ENCODE measurements at places on chromosomes 5 and 9.
A peak's percentile ranks its signal among the peaks of the same experiment; 100 is the strongest.

DNA sequence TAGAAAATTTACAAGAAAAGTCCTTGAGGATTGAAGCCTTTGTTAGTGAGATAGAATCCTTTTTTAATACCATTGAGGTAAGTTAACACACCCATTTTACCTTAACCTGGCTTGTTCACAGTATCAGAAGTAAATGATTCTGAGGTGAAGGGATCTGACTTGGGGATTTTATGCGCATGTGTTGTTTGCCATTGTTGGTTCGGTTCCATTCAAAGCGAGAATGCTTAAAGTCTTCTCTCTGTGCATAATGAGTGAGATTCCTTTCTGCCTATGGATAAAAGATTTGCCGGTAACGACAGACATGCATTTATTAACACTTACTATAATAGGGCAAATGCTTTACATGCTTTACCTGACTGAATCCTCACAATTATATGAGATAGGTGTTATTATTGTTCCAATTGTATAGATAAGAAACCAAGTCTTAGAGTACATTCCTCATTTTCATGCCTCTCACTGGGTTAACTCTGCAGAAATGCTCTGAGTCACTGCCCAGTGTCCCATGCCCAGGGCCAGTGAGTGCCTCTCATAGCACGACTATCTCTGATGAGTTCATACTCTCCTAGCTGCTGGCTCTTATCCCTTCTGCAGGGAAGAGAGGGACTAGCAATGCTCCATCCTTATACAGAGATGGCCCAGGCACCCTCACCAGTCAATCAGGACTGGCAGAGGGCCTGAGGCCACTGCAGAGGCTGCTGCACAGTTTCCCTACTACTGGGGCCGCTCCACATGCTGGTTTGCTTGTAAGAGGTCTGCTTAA, 54.4 kb downstream of the CMYA5 start:
- DNase-seq = no peak

DNA sequence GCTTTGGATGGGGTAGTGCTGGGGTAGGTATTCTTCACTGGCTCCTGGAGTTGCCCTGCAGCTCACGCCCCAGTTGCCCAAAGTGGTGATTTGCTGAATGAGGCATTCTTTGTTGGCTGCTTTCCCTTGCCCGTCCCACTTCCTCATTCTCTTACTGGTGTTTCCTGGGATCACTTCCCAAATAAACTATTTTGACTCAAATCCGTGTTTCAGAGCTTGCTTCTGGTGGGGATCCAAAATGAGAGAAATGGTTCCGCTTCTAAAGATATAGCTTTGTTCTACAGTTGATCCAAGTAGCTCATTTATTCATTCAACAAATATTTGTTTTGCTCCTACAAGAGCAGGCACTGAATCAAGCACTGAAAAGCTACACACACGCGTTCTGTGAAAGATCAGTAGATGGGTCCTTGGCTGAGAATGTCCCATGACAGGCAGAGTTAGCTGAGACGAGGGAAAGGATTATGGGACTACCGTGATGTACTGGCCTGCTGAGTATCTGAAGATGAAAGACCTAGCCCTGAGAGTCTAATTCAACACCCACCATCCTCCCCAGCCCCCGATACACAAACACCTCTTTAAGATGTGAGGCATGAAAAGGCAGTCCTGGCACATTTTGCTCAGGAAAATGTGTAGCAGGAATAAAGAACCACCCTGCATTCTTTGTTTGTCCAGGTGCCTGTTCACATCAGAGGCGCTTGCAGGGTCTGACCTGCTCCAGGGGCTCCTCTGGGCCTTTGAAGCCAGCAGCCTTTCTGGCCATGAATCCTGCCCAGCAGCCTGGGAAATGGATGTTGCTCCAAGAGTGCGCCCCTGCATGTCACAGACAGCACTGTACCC, 143.1 kb upstream of the RANBP3L start:
- peak; percentile 38 for DNase-seq

- DNase-seq = peak; percentile 48
Observed at GRCh38 chr5:122121479-122122465, 7.6 kb upstream of the ZNF474 start.

DNA sequence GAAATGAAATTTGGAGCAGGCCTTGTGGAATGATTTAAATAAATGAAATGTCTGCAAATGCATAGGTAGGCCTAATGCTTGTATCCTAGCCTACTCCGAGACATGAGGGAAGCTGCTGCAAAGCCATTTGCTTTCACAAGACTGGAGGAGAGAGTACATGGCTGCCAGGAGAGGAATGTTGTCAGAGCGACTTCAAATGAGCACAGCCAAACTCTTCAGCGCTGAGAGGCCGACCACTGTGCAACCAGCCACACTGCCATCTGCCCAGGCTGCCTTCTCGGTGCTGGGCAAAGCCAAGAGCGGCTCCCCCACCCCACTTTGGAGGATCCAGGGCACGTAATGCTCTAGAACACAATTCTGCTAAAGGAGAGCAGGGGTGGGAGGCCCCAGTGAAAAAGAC, 122.6 kb downstream of the RASEF start:
- DNase-seq = no peak

DNA sequence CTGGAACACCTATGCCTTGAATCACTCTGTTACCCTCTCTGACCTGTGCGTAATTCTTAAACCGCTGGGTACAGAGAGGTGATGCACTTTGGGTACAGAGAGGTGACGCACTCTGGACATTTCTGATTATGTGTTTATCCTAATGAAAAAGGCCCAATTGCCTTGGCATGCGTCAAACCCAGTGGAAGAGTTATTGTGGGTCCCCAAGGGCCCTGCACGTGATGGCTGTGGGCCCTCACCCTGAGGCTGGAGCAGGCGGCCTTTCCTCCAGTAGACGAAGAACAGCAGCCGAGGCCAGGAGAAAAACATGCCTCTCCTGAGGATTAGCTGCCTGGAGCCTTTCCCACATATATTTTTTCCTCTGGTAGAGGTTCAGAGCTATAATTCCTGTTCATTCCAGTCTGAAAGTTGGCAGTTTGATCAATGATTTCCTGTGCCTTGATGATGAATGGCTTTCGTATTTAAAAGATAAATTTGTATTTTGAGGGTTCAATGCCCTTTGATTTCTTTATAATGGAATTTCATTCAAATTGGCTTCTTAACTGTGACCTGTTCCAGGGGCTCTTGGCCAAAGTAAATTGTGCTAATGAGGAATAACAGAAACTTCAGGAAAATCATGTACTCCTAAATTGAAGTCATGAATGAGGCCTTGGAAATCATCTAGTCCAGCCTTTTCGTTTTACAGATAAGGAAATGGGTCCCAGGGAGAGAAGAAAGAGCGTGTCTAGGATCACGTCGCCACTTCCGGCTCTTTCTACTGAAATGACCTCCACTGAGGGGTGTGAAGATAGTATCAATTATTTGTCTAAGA, 22.8 kb downstream of the ACER2 start:
- DNase-seq = no peak

GRCh38 chr5:7673658-7674057, 177.3 kb downstream of the CFAP90 start:
- no peak for DNase-seq

GRCh38 chr9:121455527-121456239, 44.0 kb downstream of the GGTA1 start:
- peak; percentile 17 for DNase-seq

DNA sequence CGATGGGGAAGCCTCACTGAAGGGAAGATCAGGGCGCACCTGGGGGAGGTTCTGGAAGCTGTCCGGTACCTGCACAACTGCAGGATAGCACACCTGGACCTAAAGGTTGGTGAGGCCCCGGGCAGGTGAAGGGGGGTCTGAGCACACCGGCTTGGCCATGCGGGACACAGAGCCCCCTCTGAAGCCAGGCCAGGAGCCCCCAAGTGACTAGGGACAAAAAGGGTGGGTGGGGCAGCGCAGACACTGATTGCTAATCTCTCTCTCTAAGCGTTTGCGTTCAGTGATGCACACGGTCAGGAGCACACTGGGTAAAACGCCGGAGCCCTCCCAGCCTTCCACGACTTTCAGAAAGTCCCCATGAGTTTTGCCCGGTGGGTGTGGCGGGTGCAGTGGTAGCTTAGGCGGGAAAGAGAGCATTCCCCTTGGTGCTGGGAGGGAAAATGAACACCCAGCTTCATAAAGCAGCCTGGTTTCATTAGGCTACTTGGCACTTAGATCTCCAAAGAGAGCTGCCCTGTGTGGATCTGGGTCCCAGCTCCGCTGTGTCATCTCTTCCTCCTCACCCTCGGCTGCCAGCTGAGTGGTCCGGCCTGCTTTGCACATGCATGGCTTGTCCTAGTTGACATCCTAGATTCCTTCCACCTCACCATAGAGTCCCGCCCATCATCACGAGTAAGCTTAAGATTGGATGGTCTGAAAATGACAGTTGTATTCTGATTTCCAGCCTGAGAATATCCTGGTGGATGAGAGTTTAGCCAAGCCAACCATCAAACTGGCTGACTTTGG, 74.2 kb upstream of the OTULINL start:
- no peak for DNase-seq

GRCh38 chr9:110532908-110533665, 46.5 kb downstream of the SVEP1 start:
- no peak for DNase-seq

GRCh38 chr5:98111686-98112085, 661.8 kb upstream of the RGMB start:
- DNase-seq = no peak

DNA sequence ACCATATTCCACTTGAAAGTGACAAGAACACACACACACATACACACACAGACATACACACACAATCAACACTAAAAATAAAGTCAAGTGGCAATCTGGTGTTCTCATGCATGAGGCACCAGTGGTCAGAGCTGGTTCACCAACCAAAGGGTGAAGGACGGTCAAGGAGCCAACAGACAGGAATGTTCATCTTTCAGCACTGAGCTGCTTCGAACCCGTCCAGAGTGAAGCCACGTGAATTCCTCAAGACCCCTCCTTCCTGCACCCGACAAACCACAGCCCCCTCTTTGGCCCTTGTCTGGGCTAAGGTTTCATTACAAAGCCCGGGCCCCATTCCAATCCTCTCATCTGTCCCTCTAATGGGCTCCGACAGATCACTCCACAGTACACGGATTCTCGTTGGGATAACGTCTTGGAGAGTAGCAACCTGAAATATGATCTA, 84.5 kb upstream of the SMIM23 start:
- no peak for DNase-seq

DNA sequence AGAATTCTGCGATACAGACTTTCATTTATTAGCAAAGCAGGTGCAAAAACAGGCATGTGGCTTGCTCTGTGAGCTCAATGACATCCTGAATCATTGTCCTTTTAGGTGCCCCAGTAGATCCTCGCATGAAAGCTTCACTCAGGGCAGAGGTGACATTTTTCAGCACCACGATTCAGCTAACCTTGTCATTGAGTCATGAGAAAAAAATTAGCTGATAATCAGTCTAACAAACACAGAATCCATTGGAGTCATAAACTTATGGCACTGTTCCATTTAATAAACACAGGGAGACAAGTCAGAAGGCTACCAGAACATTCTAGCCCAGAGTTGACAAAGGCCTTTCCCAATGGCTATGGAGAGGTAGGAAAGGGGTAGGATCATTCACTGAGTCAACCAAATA, 104.8 kb upstream of the RAD23B start:
- DNase-seq = no peak

DNA sequence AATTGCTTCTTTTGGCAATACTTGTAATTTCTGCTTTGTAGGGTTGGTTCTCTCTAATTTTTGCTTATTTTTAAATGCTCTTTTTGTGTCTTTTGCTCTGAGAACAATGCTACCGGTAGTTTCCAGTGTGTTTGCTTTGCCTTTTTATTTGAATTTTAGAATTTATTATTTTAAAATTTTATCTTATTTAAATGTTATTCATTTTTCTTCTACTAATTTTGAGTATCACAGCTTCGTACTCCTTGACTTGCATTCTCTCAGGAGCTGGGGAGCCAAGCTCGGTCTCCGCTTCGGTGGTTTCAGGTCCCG, 45.9 kb downstream of the ANXA2R start:
- no peak for DNase-seq

GRCh38 chr9:77827104-77827784, 179.1 kb upstream of the GNA14 start:
- DNase-seq = peak; percentile 26

DNA sequence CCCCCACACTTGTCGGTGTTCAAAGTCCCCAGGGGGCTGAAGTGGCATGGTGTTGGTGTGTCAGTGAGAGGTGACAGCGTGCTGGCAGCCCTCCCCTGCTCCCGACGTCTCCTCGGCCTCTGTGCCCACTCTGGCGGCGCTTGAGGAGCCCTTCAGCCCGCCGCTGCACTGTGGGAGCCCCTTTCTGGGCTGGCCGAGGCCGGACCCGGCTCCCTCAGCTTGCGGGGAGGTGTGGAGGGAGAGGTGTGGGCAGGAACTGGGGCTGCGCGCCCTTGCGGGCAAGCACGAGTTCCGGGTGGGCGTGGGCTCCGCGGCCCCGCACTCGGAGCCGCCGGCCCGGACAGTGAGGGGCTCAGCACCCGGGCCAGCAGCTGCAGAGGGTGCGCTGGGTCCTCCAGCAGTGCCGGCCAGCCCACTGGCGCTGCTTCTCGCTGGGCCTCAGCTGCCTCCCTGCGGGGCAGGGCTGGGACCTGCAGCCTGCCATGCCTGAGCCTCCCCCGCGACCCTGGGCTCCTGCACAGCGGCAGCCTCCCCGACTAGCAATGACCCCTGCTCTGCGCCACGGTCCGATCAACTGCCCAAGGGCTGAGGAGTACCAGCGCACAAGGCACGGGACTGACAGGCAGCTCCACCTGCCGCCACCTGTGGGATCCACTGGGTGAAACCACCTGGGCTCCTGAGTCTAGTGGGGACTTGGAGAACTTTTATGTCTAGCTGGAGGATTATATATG, 224.1 kb upstream of the RIOK2 start:
- DNase-seq = no peak

DNA sequence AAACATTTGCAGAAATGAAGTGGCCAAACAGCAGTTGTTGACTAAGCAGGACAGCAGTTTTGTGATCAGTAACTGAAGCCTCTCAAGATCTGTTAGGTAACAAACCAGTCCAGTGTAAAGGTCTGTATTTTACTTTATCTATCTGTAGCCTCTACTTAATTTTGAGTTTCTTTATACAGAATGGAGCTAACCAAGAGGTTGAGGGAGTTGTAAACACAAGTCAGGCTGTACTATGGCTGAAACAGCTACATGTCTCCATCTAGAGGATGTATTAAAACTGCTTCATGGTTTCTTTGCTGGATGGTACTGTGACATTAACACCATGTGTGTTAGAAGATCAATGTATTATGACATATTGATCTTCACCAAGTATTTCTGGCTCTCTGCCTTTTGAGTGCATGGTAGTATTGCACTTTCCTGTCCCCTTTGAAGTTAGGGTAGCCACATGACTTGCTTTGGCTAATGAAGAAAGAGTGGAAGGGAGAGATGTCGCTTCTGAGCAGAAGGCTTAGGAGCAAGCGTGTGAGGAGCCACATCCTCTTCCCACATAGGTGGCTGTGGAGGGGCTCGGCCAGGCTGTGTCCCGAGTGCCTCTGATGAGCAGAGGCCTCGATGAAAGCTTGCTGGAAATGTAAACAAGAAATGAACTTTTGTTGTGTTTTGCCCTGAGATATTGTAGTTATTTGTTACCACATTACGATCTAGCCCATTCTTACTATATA, 105.6 kb upstream of the PCA3 start:
- DNase-seq = peak; percentile 40

- DNase-seq = peak; percentile 34
Observed at GRCh38 chr5:55480781-55481180, 54.0 kb downstream of the PLPP1 start.

Data from myocyte (in vitro differentiated cells).